ENCODE measurements at places on chromosomes 4 and X.

DNA sequence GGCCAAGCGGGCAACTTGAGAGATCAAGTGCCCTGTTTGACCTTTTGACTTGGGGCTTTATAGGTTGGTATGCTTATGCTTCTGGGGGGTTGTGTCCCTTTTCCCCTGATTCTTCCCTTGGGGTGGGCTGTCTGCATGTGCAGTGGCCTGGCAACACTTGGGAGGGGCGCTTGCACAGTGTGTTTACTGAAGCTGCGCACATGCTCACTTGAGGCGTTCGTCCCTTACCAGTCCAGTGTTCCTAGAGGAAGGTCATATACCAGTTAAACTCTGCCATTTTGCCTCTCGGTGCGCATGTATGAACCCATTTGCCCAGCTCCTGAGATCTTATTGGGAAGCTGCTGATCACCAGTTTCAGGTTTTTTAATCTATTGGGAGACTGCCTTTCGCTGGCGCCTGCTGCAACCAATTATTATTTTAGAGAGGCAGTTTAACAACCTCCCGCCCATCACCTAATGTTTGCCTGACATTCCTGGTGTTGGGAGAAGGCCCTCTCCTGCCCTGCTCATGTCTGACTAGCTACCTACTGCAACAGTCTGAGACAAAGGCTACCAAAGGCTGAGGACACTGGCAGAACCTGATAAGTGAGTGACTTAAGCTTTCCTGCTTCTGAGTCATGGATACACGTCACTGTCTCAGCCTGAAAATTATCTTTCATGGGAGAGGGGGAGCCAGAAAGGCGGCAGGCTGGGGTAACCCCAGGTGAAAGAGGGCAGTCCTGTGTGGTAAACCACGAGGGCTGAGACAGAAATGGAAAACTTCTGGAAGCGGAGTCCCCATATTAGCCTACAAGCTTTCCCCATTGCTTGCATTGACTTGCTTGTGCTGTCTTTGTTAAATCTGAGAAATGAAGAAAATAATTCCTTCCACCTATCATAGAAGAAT is 97.6 kb downstream of the CPE start:
- no peak for DNase-seq

- DNase-seq, result no peak
Observed at GRCh38 chrX:9902656-9903055, 64.5 kb upstream of the CLDN34 start.

DNA sequence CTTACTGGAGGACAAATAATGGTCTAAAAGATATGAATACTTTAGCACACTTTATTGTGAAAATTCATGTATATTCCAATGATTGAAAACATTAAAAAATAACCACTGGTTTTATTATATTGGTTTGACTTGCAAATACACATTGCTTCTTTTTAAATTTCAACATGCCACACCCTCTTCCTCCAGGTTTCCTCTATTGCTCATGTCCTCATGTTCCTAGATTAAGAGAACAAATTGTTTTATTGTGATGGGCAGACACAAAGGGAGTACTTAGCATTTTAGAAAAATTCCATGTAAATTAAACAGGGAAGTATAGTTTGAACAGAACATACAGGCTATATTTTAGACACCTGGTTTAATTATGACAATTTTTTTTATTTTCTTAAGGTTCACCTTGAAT is 230.6 kb upstream of the GPRIN3 start:
- DNase-seq, result no peak

DNA sequence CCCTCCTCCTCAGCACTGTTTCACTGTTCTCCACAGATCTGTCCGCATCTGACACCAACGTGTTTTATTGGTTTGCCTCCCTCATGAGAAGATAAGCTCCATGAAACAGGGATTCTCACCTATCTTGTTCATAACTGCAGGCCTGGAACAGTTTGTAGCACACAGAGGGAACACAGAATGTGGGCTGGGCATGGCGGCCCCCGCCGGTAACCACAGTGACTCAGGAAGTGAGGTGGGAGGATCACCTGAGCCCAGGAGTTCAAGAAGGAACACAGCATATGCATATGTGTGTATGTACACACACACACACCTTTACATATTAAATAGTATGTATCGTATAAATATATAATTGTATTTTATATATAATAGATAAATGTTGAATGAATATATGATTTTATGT is 168.6 kb downstream of the AFAP1 start:
- DNase-seq, result no peak

GRCh38 chr4:1179089-1179441 is 6.7 kb upstream of the SPON2 start:
- DNase-seq, result no peak

DNA sequence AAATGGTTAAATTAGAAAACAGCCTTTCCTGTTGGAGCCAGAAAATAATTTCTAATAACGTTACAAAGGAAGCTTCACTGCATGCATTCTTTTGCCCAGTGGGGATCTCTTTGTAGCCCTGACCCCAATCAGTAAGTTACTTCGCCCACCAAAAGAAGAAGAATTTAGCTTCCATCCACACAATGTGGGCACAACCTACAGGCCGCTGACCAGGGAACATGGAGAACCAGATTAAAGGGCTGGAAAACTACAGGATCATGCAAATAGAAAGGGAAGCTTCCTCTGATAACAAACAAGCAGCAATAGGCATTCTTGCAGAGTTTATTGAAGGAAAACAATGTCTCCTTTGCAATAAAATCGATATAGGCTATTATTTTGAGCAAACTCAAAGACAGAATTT is 21.3 kb upstream of the TSPAN5 start:
- no peak for DNase-seq

GRCh38 chr4:169383724-169384123 is 113.0 kb upstream of the SH3RF1 start:
- no peak for DNase-seq

- no peak for DNase-seq
Observed at GRCh38 chr4:86741846-86742245, 107.3 kb downstream of the SLC10A6 start.

GRCh38 chrX:49901048-49901447 is 21.3 kb upstream of the CLCN5 start:
- no peak for DNase-seq

DNA sequence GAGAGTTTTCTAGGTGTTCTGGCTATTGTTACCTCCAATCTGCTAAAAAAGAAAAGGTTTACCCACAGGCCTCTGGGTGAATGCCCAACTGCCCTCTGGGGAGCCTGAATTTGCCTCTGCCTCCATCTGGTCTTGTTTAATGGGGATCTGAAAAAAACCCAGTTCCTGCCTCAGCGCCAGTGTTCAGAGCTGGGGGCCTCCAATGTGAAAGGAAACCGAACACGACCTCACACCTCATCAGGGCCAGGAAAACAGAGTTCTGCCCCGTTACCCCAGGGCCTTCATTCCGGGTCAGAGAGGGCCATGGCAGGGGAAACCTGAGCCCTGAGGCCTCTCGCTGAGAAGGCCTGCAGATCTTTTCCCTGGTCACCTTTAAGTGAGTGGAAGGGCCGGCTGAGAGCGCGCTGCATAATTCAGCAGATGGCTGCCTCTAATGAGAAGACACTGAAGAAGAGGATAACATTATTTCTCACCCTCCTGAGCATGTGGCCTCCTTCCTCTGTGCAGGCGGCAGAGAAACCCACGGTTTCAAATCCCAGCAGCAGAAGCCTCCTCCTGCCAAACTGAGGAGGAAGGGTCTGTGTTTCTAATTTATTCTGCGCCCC is 6.8 kb downstream of the SEPTIN6 start:
- no peak for DNase-seq

- DNase-seq, result no peak
Observed at GRCh38 chrX:21155916-21156315, 218.3 kb upstream of the CNKSR2 start.

- DNase-seq, result no peak
Observed at GRCh38 chr4:20020056-20020455, 231.6 kb upstream of the SLIT2 start.

DNA sequence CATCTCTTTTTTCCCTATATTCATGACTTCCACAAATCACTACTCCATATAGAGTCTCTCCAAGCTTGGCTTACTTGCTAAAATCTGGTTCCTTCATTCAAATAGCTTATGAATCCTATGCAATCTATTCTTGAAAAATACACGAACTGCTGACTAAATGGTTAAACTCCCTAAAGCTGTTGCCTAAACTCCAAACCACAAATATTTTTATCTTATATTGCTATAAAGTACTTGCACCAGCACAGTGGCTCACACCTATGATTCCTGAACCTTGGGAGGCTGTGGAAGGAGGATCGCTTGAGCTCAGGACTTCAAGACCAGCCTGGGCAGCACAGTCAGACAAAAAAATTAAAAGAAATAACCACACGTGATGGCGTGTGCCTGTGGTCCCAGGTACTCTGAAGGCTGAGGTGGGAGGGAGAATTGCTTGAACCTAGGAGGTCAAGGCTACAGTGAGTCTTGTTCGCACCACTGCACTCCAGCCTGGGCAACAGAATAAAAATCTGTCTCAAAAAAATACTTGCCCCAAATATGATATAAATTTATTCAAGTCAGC is 2.2 kb downstream of the FBXO8 start:
- DNase-seq, result no peak

- DNase-seq, result no peak
Observed at GRCh38 chr4:96166806-96167205, 326.9 kb downstream of the PDHA2 start.

GRCh38 chr4:186695392-186695791 is 28.3 kb downstream of the FAT1 start:
- DNase-seq, result no peak

DNA sequence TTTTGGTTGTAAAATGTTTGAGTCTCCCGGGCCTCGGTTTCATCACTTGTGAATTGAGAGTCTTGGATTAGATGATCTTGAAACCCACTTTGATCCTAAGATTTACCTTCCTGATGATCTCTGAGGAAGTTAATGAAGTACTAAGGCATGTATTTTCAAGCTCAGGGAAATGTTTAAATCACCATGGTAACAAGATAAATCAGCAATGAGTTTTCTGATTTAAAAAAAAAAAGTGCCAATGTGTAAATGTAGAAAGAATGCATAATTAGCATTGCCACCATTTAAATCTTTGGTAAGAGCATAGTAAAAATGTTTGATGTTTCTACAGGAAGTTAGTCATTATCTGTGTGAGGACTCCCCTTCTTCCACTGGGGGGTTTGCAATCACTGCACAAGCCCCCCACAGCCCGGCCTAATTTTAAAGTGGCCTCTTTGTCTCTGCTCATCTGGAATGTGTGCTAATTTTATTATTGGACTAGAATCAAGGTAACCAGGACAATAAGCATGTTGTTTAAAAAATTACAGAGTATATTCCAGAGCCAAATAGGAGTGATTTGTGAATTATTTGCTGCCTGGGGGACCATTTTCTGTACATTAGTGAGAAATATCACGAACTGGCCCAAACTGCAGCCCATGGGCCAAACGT is 93.6 kb downstream of the SLC34A2 start:
- DNase-seq, result no peak

DNA sequence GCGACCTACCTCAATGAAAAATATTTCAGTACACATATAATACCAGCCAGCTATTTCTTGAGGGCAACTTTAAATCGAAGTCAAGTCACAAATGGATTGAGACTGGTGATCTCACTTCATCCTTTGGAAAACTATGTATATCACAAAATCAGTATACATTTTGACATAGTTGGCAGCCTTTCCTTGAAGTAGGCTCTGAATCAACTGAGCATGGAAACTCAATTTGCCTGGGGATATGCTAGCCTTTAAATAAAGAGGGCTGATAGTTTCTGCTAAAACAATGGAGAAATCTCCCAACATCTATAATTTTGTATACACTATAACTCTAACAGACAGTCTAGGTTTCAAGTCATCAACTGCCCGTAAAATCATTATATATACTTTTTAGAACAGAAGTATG is 282.8 kb upstream of the TENM3 start:
- DNase-seq, result no peak

- DNase-seq, result no peak
Observed at GRCh38 chrX:45715748-45716147, 515.1 kb upstream of the DIPK2B start.

- no peak for DNase-seq
Observed at GRCh38 chr4:68288393-68288740, 42.9 kb upstream of the TMPRSS11B start.

GRCh38 chrX:127877318-127877717 is 174.9 kb downstream of the ACTRT1 start:
- no peak for DNase-seq

DNA sequence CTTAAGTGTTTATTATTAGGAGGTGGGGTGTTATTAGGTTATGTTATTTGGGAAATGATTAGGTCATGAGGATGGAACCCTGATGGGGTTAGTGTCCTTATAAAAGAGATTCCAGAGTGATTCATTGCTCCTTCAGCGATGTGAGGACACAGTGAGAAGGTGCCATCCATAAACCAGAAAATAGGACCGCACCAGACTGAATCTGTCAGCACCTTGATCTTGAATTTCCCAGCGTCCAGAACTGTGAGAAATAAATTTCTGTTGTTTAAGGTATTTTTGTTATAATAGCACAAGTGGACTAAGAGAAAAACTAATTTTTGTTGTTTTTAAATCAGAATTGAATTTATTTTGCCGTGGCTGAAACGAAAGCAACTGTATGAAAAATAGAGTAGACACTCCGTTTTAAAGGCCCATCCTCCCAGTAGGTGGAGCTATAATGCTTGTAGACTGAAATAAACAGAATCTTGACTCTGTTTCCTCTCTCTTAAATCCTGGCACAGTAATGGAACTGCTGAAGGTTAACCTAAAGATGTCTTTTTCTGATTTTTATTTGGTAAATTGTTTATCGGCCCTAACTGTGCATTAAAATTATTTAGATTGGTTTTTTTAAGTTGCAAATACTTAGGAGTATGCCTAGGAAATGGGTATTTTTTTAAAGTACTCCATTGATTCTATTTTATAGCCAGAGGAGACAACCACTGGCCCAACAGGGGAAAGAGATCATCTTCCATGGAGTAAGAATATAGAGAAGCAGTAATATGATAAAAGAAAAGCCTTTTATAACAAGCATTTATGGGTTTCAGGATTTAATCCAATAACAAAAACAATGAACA is 133.2 kb upstream of the ADAMTS3 start:
- no peak for DNase-seq

DNA sequence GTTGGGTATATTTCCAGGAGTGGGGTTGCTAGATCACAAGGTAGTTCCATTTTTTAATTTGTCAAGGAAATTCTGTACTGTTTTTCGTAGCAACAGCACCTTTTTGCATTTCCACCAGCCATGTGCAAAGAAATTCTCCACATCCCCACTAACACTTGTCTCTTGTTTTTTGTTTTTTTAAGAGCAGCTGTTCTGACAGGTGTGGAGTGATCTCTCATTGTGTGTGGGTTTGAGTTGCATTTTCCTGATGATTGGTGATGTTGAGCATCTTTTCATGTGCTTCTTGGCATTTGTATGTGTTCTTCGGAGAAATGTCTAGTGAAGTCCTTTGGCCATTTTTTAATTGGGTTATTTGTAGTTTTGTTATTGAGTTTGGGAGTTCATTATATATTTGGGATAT is 80.3 kb upstream of the PUDP start:
- DNase-seq, result no peak

DNA sequence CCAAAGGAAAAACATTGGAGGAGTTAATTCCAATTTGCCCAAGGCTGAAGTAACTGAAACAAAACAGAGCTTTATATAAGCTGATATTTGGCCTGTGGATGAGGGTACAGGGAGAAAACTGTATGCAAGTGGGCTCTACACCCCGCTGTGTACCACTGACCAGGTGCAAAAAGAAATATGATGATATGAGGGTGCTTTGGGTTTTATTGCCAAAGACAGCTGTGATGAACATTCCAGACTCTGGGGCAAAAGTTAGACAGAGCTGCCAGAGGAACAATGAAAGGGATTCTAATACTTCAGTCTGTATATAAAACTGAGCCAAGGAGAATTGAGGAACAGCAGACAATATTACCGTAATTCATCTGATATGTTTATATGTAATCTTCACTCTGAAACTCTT is 117.4 kb downstream of the MID1 start:
- DNase-seq, result no peak

GRCh38 chrX:18890724-18891547 is 93.0 kb downstream of the PHKA2 start:
- DNase-seq, result no peak
